ENCODE measurements at places on chromosomes 2 and 18. TPM values are rescaled to one million over a fixed set of nuclear protein-coding genes. Genes with fewer than 3 reads are reported as not detected.

DNA sequence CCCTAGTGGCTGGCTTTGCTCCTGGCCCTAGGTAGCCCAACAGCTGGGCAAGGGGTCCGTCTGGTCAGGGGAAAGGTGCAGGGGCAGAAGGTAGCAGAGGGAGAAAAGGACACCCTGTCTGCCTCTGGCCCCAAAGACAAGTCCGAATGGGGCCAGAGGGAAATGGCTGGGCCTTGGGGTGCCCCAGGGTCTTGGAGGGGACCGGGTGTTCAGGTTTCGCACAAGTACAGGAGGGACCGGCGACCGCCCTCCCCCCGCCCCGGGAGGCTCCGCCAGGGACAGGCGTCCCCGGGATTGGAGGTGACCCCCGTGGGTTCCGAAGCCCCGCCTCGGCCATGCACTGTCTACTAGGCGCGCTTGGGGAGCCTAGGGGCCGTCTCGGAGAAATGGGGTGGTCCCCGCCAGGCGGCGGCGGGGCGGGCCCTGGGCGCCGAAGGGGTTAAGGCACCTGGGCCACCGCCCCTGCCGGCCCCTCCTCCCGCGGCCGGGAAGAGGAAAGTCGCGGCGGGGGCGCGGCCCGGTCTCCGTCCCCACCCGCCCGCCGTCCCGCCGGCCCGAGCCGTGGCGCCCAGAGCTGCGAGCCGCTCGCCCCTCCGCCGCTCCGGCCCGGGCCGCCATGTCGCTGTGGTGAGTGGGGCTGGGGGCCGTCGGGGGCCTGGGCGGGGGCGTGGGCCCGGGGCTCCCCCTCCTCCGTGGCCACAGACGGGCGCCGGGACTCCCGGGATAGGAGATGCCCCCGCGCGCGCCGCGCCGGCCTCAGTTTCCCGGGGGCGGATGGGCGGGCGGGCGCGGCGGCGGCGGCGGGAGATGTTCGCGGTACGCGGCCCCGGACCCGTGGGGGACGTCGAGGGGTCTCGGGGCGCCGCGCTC lies at the start of gene B3GNT7:
Gene B3GNT7 (plus strand): TSS at position 523 of the 870 bp plus-strand sequence. CDS start 94 bp downstream, at position 617.
- peak; percentile 77 for DNase-seq
- no peaks in the 10 kb centered on the region for H3K36me3 ChIP-seq
- H3K4me3 ChIP-seq, result peak within 1 kb of the TSS; percentile 73
- H3K27ac ChIP-seq, result 0 out of 2 replicates have a peak within 1 kb of the TSS, but pooled peaks have one; percentile 7
- H3K4me1 ChIP-seq, result peaks cover 28% of the 10 kb centered on the region

- no peaks in the 10 kb centered on the region for H3K36me3 ChIP-seq
- no peak for DNase-seq
- no peak overlapping the region for H3K4me3 ChIP-seq
- H3K4me1 ChIP-seq, result peaks cover 9% of the 10 kb centered on the region
These were observed 4.4 kb downstream of the ARHGAP25 start for GRCh38 chr2:68738906-68739594.

GRCh38 chr2:120935339-120936313 lies 200.0 kb downstream of the GLI2 start:
- no peaks in the 10 kb centered on the region for H3K27me3 ChIP-seq
- no peak overlapping the region for H3K27ac ChIP-seq
- no peak overlapping the region for H3K4me3 ChIP-seq
- H3K36me3 ChIP-seq, result no peaks in the 10 kb centered on the region

DNA sequence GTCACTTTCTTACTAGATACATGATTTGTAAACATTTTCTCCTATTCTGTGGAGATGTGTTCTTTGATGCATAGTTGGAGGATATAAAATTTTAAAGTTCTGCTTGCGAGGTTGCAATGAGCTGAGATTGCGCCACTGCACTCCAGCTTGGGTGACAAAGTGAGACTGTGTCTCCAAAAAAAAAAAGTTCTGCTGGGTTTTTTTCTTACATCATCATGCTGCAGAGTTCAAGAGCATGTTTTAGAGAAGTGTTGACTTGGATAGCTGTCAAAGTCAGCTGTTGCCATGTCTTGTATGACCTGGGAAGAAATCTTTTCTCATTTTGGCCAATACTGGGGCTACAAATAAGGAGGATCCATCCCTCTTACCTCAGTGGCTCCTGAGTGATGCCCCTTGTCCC lies 71.3 kb downstream of the UGGT1 start:
- H3K36me3 ChIP-seq, result peaks cover 38% of the 10 kb centered on the region
- no peaks in the 10 kb centered on the region for H3K27me3 ChIP-seq
- no peak overlapping the region for H3K27ac ChIP-seq
- H3K4me1 ChIP-seq, result no peaks in the 10 kb centered on the region

GRCh38 chr2:52613064-52613463 lies 1154.5 kb upstream of the CHAC2 start:
- H3K4me3 ChIP-seq, result no peak overlapping the region
- no peak overlapping the region for H3K27ac ChIP-seq
- no peaks in the 10 kb centered on the region for H3K36me3 ChIP-seq
- DNase-seq, result peak; percentile 75
- H3K4me1 ChIP-seq, result peaks cover 13% of the 10 kb centered on the region
- no peaks in the 10 kb centered on the region for H3K27me3 ChIP-seq

DNA sequence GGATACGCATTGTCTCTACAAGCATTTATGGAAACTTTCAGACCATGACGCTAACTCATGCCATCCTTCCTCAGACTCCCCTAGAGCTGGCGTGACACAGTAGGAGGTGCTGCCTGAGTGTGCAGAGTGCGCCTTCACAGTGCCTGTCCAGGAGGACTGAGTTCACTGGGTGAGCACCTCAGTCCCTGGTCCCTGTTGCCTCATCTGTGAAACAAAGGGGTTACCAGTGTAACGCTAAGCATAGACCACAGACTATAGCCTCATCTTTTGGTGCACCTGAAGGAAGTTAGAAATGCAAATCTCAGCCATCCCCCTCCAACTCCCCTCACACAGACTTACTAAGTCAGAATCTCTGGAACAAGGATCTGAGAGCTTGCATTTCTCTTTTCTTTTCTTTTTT lies 142.8 kb downstream of the TMEM17 start:
- no peak for DNase-seq
- peaks cover 8% of the 10 kb centered on the region for H3K4me1 ChIP-seq

DNA sequence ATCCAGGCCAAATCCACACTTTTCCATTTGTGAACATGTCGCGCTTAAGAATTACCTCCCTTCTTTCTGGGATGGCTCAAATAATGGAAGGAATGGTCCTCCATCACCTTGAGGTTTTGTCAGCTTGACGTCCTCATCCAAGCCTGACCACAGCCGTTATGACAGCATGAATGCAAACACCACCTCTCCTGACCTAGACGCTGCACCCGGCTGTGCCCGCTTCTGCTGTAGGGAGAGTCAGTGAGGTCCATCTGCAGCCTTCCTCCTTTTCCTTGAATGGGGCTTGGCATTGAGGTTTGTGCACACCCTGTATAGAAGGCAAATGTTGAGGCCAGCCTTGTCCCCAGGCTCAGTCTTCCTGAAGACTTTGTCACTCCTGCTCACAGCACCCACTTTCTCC lies 85.5 kb downstream of the TGOLN2 start:
- H3K36me3 ChIP-seq, result no peaks in the 10 kb centered on the region
- H3K4me1 ChIP-seq, result peaks cover 75% of the 10 kb centered on the region
- H3K27ac ChIP-seq, result peak overlapping the region; percentile 83
- DNase-seq, result no peak

DNA sequence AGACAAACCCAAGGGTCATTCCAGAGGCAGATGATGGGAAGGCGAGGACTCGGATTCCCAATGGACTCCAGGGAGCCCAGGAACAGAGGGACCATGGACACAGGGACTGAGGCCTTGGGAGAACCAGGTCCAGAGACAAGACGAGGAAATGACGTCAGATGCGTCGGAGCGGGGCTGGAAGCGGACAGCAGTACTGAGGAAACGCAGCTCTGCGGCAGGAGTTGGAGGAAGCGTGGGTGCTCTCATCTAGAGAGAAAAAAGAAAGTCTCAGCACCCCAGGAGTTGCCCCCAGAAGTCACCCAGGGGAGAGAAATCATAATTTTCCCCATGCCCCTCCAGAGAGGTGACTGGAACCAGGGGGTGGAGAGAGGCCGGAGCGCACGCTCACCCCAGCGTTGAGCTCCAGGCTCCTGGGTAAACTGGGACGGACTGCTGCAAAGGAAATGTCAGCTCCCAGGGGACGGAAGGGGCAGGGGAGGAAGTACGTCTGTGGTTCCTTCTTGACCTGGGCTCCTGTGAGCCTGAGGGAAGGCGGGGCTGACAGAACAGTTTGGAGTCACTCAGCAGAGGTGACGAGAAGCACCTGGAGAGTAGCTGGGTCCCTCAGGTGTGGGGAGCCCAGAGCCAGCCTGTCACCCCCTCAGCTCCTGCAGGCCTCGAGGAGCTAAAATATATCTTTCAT lies 44.7 kb downstream of the CMPK2 start:
- no peaks in the 10 kb centered on the region for H3K27me3 ChIP-seq
- no peaks in the 10 kb centered on the region for H3K36me3 ChIP-seq
- 0 out of 2 replicates have a peak, but pooled peaks cover 3% of the 10 kb centered on the region for H3K4me1 ChIP-seq
- H3K4me3 ChIP-seq, result no peak overlapping the region
- DNase-seq, result no peak
- no peak overlapping the region for H3K27ac ChIP-seq

DNA sequence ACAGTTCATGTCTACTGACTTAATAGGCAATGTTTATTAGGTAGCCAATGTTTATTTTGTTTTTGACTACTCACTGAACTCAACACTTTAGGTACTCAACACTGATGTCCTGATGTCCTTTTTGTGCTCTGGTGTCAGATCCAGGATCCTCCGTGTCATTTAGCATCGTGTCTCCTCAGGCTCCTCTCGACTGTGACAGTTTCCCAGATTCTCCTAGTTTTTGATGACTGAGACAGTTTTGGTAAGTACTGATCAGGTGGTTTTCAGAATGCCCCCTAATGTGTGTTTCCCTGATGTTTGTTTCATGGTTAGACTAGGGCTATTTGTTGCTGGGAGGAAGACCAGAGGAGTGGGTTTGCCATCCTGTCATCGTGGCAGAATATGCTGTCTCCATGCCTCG lies 719.7 kb upstream of the SOX11 start:
- no peak overlapping the region for H3K4me3 ChIP-seq
- no peaks in the 10 kb centered on the region for H3K4me1 ChIP-seq
- H3K27me3 ChIP-seq, result no peaks in the 10 kb centered on the region
- no peaks in the 10 kb centered on the region for H3K36me3 ChIP-seq

DNA sequence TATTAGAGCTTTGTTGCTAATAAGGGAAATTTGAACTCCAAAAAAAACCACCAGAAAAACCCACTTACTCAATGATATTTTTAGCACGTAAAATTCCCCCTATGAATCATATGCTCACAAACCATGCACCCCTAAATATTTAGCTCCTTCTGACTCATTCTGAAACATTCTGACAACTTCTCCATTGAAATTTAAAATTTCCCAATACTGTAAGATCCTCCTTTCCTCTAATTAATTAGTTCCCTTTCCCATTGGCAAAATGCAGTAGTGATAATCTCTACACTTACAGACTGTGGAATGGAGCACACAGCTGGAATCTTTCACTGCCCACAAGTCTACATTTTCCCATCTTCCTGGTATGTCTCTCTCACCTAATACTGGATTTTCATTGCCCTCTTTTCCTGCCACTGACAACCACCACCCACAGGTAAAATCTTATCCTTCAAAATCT lies 215.8 kb upstream of the ACVR2A start:
- no peaks in the 10 kb centered on the region for H3K4me1 ChIP-seq
- no peaks in the 10 kb centered on the region for H3K27me3 ChIP-seq
- no peaks in the 10 kb centered on the region for H3K36me3 ChIP-seq
- H3K27ac ChIP-seq, result no peak overlapping the region

- H3K27ac ChIP-seq, result no peak overlapping the region
- no peaks in the 10 kb centered on the region for H3K4me1 ChIP-seq
- DNase-seq, result no peak
- no peaks in the 10 kb centered on the region for H3K36me3 ChIP-seq
These were observed 6.5 kb downstream of the DGUOK start for GRCh38 chr2:73933194-73933593.

- no peak for DNase-seq
- no peaks in the 10 kb centered on the region for H3K4me1 ChIP-seq
- H3K27me3 ChIP-seq, result no peaks in the 10 kb centered on the region
- no peaks in the 10 kb centered on the region for H3K36me3 ChIP-seq
- no peak overlapping the region for H3K4me3 ChIP-seq
These were observed 427.8 kb upstream of the MYT1L start for GRCh38 chr2:2758793-2759367.

GRCh38 chr2:58336416-58336815 lies 95.3 kb upstream of the FANCL start:
- H3K4me3 ChIP-seq, result no peak overlapping the region
- H3K36me3 ChIP-seq, result no peaks in the 10 kb centered on the region
- no peak overlapping the region for H3K27ac ChIP-seq
- H3K4me1 ChIP-seq, result peaks cover 10% of the 10 kb centered on the region

- H3K4me3 ChIP-seq, result no peak overlapping the region
- no peak for DNase-seq
- H3K36me3 ChIP-seq, result no peaks in the 10 kb centered on the region
- H3K27me3 ChIP-seq, result no peaks in the 10 kb centered on the region
- H3K27ac ChIP-seq, result no peak overlapping the region
These were observed 11.4 kb downstream of the MROH2A start for GRCh38 chr2:233789554-233789953.

DNA sequence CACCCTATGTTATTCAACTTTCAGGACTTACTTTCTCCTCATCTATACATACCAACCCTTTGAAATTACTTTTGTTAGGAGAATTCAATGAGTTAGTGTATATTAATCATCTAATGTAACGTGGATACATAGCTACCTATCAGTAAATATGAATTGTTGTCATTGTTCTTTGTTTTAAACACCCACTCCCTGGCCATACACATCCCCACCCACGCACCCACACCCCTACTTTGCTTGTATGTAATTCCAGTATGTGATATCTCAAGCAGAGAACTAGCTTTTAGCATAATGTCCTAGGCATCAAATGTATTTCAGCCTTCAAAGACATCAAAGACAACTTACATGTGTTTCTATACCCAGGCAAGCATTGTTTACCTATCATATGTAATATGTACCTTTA lies 129.2 kb downstream of the MAP4K4 start:
- H3K27ac ChIP-seq, result no peak overlapping the region
- H3K27me3 ChIP-seq, result no peaks in the 10 kb centered on the region
- H3K36me3 ChIP-seq, result peaks cover 4% of the 10 kb centered on the region
- no peak overlapping the region for H3K4me3 ChIP-seq
- no peak for DNase-seq
- 0 out of 2 replicates have a peak, but pooled peaks cover 5% of the 10 kb centered on the region for H3K4me1 ChIP-seq

DNA sequence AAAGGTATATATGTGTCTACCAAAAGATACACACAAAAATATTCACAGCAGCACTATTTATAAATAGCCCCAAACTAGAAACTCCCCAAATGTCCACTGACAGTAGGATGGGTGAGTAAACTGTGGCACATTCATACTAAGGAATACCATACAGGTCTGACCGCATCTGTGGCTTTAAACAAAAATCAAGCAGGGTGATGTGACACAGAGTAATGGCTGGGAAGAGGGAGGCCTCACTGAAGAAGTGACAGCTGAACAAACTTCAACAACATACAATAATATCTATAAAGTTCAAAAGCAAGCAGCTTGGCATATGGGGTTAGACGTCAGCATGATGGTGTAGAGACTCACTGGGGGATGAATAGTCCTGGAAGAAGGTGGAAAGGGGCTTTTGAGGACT lies 115.1 kb upstream of the PPP1CB start:
- H3K4me1 ChIP-seq, result no peaks in the 10 kb centered on the region
- H3K4me3 ChIP-seq, result no peak overlapping the region
- DNase-seq, result no peak
- no peaks in the 10 kb centered on the region for H3K36me3 ChIP-seq

Gene CD8B2
- not detected for total RNA-seq

Gene PPP1R7
- 48.2 TPM for total RNA-seq

Gene HES6
- total RNA-seq, result 76.3 TPM

Gene MREG
- total RNA-seq, result 25.3 TPM

Gene MDH1B
- total RNA-seq, result 1.7 TPM

Gene EDAR
- not detected for total RNA-seq

Gene FSHR
- total RNA-seq, result not detected

Gene ZNF396
- total RNA-seq, result 0.85 TPM

Gene GCG
- not detected for total RNA-seq

Gene CXCR1
- total RNA-seq, result not detected

Gene TFCP2L1
- total RNA-seq, result 6.4 TPM
